ENCODE measurements at places on chromosomes 12 and 14. TPM values are rescaled to one million over a fixed set of nuclear protein-coding genes. Genes with fewer than 3 reads are reported as not detected.

Gene LRRIQ1
- total RNA-seq, result 0.54 TPM

Gene TAS2R30
- total RNA-seq, result 7.6 TPM

Gene ADGRD1
- total RNA-seq, result 87.0 TPM

Gene PRIMA1
- 1.4 TPM for total RNA-seq

GRCh38 chr12:68613209-68613904 is 2.7 kb downstream of the RAP1B start:
- DNase-seq, result no peak

- DNase-seq, result no peak
Observed at GRCh38 chr14:31895206-31895605, 181.9 kb upstream of the ARHGAP5 start.

GRCh38 chr14:31926123-31926522 is 151.0 kb upstream of the ARHGAP5 start:
- no peak for DNase-seq

GRCh38 chr12:119016715-119017114 is 35.4 kb downstream of the SRRM4 start:
- DNase-seq, result no peak

GRCh38 chr14:71481021-71481654 is 451.1 kb upstream of the RGS6 start:
- DNase-seq, result no peak

GRCh38 chr12:46124132-46124847 is 133.9 kb upstream of the SCAF11 start:
- DNase-seq, result no peak

DNA sequence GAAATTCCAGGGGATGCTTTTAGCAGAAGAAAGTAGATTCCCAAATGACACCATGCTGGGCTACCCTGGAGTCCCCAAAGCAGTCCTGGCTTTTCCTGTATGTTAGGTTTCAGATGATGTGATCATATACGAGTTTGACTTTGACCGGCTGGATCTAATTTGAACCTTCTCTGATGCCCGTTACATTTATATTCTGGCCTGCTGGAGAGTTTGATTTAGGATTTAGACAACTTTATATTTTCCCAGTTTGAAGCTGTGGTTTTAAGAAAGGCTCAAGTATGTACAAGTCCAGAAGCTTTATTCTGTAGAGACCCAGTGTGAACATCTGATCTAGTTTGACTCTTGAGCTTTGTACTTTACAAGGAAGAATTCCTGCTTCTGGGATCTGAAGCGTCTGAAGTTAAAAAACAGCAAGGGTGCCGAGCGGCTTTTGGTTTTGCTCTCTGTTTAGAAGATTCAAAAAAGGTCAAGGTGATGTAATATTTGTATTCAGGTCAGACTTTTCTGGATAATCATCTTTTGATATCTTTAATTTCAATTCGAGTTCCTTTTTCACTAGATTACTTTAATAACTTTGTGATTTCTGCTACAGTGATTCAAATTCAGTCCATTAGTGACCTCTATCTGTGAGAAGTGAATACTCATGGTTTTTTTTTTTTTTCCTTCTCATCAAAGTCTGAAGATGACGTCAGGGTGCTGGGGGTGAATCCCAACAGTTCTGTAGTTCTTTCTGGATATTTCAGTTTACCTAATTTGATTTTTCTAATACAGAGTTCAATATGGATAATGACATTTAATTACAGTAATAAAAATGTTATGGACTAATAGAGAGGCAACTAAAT is 6.3 kb downstream of the FLRT2 start:
- no peak for DNase-seq

GRCh38 chr14:58876608-58877007 is 238.8 kb downstream of the DACT1 start:
- DNase-seq, result no peak

DNA sequence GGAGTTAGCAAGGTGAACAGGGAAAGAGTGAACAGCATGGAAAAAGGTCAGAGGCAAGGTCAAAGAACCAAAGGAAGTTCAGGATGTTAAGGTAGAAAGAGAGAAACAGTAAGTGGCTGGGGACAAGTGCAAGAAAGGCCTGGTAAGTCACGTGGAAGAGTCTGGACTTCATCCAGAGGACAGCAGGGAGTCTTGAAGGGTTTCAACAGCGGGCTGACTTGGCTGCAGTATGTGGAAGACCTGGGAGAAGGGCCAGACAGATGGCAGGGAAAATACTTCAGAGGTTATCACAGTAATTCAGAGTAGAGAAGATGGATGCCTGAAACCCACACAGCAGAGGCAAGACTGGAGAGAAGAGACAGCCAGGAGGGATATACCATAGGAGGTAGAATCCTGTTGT is 34.0 kb downstream of the CIT start:
- no peak for DNase-seq

DNA sequence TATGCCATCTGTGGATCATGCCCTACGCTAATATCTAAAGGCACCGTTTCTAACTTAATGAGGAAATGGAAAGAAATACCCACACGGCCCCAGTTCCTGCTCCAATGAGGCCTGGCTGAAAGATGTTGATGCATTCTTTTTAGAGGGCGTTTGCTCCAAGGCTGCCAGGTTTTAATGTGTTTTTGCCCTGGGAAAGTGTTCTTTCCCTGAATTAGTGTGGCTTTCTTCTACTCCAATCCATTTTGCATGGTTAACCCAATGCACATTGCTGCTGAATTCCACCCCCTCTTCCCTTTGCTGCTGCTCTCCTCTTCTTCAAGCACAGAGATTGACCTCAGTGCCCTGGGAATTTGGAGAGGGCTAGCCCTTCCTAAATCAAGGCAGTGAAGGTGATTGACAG is 1.1 kb downstream of the MYF5 start:
- no peak for DNase-seq

DNA sequence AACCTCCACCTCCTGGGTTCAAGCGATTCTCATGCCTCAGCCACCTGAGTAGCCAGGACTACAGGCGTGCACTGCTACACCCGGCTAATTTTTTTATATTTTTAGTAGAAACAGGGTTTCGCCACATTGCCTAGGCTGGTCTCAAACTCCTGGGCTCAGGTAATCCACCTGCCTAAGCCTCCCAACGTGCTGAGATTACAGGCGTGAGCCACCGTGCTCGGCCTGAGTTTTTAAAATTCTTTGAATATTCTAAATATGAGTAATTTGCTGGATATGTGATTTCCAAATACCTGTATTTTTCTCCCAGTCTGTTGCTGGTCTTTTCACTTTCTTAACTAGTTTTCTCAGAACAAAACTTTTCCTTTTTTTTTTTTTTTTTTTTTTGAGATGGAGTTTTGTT is 27.4 kb downstream of the GIT2 start:
- no peak for DNase-seq

GRCh38 chr14:26163761-26164160 is 434.1 kb downstream of the NOVA1 start:
- no peak for DNase-seq

- no peak for DNase-seq
Observed at GRCh38 chr14:99117671-99118045, 154.3 kb downstream of the BCL11B start.

DNA sequence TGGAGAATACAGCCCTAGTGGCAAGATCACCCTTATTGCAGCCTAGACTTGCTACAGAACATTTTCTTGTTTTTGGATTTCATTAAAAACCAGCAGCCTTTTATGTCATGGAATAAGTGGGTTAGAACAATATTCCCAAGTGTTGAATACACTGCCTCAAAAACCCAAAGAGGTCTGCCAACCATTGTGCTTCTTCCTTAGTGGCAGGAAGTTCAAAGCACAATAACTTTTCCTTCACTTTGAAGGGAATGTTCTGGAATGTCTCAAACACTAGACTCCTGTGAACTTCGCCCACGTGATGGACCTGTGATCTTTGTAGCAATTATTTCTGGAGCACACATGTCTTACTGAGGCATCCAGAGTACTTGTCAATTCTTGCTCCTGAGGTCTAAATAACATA is 8.5 kb downstream of the SLC17A8 start:
- DNase-seq, result no peak

GRCh38 chr14:61584331-61584741 is 111.0 kb upstream of the HIF1A start:
- DNase-seq, result no peak

DNA sequence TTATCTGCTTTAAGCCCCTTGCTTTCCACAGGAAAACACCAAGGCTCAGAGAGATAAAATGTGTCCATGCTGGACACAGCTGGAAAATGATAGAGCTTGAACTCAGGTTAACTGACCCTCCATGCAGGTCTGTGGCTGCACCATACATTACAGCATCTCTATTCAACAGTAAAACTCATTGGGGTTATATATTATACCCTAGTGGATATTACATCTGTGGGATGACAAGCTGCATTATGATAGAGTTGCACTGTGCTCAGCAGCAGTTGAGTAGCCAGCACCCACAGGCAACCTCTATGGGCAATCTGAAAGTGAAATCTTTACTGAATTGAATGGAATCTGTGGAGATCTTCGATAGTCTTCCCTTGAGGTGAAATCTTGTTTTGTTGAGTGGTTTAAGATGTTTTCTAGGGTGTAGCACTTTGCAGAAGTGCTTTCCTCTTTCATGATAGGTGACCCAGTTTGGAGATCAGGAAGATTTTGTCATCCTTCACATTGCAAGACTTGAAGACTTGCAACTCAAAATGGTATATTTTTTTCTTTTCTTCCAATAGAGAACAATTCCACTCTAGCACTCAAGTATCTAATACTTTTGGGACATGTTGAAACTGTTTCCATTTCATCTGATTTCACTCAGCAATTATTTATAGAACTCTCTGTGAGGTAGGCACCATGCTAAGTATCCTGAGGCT is 389.2 kb downstream of the RAD51B start:
- DNase-seq, result no peak

GRCh38 chr12:67609226-67609870 is 39.2 kb upstream of the DYRK2 start:
- no peak for DNase-seq

- DNase-seq, result no peak
Observed at GRCh38 chr14:61145034-61145902, 135.9 kb downstream of the TMEM30B start.

GRCh38 chr14:29102996-29103395 is 336.4 kb downstream of the FOXG1 start:
- DNase-seq, result no peak

DNA sequence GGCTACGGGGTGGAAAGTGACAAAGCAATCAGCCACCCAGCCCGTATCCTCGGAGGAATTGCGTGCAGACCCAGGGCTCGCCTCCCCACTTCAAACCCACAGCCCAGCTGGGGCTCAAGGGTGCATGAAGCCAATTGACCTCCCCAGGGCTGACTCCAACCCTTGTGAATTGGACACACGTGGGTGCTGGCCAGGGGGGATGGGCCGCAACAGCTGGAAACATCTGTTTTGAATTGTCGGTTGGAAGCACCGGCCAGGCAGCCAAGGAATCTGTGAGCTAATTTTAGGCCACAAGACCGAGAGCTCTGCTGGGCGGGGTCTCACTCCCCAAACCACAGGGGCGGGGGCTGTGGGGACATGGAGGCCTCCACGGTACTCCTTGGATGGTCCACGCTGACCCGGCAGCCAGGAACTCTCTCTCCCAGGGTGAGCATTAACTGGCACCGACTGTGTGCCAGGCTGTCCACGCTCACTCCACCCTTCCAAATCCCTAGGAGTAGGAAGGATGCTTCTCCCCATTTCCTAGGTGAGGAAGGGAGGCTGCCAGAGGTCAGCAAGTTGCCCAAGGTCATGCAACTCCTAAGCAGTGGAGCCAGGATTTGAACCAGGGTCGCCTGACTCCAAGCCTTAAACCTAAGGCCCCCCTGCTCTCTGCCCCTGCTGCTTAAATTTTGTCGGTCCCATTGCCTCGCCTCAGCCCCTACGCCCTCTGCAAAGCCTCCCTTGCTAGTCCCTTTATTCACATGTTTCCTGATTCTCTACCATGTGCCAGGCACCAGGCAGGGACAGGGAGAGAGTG is 11.9 kb upstream of the TMEM119 start:
- no peak for DNase-seq

DNA sequence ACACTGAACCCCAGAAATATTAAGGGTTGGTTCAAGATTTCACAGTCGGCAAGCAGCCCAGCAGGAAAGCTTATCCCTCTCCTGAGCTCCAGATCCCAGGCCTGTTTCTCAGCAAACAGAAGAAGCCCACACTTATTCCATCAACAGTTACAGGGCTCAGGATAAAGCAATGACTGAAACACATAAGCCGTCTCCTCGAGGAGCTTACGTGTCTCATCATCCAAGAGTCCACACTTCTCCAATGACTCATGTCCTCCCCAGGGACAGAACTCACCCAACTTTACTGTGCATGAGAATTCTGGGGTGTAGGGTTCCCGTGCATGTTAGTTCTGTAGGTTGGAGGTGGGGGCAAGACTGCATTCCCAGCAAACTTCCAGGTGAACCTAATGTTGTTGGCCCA is 31.2 kb downstream of the GSC start:
- DNase-seq, result no peak

DNA sequence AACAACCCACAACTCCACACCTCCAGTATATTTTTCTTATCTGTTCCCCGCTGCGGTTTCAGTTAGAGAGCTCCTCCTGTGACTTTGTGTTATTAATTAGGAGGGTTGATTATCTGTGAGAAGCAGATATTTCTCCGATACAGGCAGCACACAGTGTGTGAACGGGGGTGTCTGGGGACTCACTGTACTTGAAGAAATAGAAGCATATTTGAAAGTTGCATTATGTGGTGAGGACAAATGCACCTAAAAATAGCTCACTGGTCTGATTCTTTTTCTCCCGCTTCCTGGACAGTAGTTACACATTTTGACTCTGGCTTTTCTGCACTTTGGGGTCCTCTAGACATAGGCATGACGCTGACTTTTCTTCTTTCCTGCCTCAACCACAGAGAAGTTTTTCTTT is 277.7 kb downstream of the VRK1 start:
- DNase-seq, result no peak

- no peak for DNase-seq
Observed at GRCh38 chr12:51428256-51428655, 3.6 kb downstream of the SLC4A8 start.

DNA sequence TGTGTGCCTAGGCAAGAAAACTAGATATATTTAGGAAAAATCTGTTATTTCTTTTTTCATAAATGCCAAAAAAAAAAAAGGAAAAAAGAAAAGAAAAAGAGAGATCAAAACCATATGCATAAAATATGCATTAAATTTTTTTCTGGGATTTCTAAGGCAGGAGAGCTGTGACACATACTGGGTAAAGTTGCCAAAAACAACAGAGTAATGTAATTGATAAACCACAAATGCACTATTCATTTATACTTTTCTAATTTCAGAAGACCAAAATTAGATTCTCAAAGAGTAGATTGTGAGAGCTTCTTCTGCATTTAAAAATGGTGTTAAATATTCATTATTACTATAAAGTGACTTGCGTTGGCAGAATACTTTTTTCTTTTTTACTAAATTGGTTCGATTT is 673.8 kb upstream of the MGAT4C start:
- no peak for DNase-seq

DNA sequence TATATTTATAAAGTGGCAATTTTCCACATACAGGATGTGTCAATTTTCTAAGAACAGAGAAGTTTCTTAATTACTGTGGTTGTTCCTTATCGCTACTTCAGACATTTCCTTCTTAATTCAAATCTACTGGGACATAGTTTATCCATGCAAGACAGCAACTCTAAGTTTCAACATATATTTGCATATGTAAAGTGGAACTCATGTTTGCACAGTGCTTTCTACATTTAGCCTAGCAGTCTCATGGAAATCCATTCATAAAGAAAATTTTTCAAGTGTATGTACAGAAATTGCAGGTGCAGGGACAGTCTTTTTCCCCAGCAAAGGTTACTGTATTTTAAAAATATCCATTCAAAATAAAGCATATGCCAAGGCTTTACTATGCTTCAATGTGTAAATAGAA is 956.7 kb upstream of the SEL1L start:
- DNase-seq, result no peak

Data from upper lobe of left lung (tissue), 6 donors.